Tongue (tissue), 3 donors: ENCODE measurements at places on chromosomes 12 and 14. TPM values are rescaled to one million over a fixed set of nuclear protein-coding genes. Genes with fewer than 3 reads are reported as not detected.
A peak's percentile ranks its signal among the peaks of the same experiment; 100 is the strongest.

- peak; percentile 77 for DNase-seq
These were observed 2.5 kb upstream of the CCND2 start for GRCh38 chr12:4270831-4271716.

DNA sequence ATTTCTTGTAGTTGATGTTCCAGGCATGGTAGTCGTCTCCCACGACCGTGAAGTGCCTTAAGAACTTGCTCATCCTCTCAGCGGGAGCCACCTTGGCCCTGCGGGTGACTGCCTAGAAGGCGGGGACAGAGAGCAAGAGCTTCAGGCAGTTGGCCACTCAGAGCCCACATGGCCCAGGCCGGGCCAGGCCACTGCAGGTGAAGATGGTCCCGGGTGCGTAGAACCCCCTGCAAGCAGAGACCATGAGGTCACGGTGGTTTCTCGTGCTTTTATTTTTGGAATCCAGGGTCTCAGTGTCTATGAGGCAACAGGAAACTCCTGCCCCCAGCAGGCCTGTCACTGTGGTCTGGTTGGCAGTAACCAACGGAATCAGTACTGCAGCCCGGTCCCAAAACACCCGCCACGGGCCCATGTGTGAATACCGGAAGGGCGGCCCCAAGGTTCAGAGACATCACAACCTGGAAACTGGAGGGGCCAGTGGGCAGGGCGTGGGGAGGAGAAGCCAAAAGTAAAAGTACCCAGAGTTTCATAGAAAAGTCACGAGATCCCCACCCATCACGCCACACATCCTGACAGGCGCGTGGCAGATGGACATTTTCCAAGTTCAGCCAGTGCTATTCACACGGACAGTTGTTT lies 27.5 kb downstream of the HVCN1 start:
- no peak for DNase-seq

- DNase-seq, result no peak
These were observed 294.1 kb downstream of the SEC23A start for GRCh38 chr14:38808734-38809455.

GRCh38 chr14:82419933-82420332 lies 886.3 kb upstream of the SEL1L start:
- no peak for DNase-seq

DNA sequence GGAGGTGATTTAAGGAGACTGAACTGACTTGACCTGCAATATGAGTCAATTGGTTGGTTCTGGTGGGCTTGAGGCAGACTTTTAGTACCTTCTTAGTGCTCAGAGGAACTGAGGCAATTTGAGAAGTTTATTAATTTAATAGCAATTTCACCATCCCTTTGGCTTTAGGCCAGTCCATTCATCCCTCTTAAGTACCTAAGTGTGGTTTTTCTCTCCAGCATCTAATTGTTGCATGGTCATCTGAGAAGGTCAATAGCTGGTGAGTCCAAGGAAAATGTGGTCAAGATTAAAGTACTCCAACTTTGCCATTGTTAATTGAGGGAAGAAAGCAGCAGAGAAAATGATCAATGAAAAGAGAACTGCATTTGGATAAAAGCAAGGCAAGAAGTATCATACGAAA lies 115.4 kb upstream of the DYRK2 start:
- DNase-seq, result no peak

Gene HPD
- 1.0 TPM for total RNA-seq

Gene RHOJ
- 27.2 TPM for total RNA-seq

Gene TSPAN31
- 57.0 TPM for total RNA-seq

Gene POTEM
- total RNA-seq, result not detected

Gene RNF212B
- not detected for total RNA-seq

Gene PLBD1
- total RNA-seq, result 16.9 TPM
